HL-60 (cell line): ENCODE measurements at places on chromosomes 7 and 10.

DNA sequence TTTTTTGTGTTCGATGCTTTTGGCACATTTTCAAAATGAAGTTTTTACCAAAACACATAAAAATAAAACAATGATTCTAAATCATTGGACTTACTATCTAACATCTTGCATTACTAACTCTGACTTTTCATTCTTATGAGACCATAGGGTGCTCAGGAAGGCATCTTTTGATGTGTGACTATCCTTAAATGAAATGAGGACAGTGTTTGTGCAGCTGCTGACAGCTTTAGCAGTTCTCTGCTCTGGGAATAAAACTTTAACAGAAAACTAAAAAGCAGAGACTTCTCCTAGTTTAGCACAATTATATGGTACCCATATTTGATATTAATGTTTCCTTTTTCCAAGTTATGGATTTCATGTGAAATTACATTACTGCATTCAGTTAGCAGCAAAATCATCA lies 471.6 kb downstream of the ARL4A start:
- no peak for DNase-seq

GRCh38 chr10:119818889-119819270 lies 53.8 kb downstream of the MCMBP start:
- DNase-seq = no peak

DNA sequence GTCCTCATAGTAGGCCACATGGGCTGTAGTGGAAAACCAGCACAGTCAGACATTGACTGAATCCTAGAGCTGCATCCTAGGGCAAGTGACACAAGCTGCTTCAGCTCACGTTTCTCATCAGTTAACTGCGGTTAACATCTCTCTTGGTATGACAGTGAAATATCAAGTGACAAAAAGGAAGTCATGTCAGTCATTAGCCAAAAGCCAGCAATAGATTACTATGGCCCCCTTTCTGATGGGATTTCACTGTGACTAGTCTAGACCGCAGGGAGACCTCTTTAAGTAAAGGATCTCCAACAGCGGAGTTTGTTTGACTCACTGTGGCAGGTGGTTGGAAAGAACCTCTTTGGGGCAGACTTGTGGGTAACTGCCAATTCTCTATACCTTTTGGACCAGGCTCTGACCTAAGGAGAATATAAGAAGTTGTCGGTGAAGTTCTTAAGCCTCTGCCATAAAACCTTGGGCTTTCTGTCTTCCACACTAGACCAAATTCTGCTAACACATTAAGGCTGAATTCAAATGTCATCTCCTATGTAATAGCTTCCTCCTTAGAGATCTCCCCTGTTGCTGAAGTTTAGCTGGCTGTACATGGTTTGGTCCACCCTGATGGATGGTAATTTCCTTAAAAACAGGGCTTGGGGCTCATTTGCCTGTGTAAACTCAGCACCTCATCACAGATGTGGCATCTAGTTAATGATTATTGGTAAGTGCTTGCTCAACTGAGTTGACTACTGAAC lies 115.3 kb downstream of the SGMS1 start:
- no peak for DNase-seq

DNA sequence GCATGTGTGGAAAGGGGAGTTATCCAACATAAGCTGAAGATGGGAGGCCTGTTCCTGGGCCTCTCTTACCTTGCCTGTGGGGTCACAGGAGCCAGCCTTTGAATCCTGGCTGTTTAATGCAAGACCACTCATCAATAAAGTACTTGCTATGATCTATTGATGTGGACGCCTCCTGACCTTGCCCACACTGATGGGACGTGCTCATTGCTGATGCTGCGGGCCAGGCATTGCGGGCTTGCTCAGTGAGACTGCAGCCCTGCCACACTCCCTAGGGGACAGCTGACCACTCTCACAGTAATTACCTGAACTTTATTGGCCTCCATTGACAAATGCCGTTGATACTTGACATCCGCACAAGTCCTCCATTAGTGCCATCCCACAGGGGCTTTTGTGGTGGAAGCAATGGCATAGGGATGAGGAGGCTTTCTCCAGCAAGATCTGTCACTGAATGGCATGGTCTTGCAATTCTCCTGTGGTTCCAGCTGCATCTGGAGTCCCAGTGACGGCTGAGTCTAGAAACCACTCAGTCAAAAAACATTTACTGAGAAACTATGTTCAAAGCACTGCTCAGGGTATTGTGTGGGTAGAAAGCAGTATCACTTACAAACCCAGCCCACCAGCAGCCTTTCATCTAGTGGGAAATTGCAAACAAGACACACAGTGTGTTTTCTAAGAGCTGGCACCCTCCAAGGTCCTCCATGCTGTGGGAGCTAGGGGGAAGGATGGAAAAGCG lies 135.1 kb upstream of the YAE1 start:
- DNase-seq = no peak

DNA sequence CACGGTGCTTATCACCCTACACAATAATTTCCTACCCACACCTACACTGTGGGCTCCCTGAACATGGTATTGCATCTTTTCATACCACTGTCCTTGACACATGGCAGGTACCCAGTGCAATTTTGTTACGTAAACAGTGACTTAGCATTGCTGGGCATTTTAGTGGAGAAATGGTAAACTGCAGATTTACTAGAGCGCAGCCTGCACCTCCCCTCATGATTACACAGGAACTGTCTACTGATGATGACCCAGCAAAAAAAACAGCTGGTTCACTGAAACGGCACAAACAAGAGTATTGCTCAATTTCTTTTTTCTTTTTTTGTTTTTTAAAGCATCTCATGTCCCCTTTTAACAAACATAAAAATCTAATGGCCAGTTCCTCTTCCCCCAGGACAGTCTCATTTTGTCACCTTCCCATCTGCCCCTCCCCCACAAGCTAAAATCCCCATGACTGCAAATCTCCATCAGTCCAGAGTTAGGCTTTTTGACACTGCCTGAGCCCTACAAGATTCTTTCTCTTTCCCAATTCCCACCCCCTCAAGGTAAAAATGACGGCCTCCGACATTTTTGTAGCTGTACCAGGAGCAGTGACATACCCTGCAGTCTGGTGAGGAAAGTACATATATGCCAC lies 2.8 kb downstream of the ZNF746 start:
- peak; percentile 91 for DNase-seq

- no peak for DNase-seq
Observed at GRCh38 chr7:55594414-55594813, 22.1 kb upstream of the VOPP1 start.

DNA sequence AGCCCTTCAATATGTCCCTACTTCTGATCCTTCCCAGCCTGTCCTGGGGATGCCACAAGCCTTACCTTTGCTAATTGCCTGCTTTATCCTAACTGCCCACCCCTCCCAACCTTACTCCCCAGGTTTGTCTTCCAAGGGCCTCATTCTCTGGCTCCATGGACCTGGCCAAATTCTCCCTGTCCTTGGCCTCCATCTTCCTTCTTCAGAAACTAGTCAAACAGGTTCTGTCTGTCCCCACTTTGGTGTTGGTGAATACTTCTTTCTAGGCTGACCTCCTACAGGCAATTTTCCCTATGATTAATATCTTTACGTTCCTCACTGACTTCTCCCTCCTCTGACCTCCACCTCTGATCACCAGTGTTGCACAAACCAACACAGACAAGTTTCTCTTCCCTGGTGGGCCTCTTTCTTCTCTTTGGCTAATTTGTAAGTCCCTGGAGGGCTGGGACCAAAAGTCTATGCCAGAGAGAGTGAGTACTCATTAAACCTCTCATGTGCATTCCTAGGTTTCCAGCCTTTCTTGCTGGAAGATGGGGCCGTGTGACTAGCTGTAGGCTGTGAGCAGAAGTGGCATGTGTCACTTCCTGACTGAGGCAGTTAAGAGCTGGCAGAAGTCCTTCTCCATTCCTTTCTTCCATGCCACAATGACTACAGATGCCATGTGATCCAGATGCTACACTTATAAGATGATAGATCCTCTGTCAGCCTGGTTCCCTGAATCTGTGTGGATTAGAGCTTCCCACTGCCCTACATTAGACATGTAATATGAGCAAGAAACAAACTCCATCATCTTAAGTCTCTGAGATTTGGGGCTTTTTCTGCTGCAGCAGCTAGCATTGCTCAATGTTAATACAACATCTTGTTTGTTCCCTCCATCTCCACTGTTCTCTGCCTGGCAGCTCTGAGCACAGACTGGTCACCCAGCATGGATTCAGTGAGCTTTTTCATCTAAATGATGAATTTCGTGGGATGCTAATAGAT lies 382.7 kb downstream of the RPS24 start:
- no peak for DNase-seq

DNA sequence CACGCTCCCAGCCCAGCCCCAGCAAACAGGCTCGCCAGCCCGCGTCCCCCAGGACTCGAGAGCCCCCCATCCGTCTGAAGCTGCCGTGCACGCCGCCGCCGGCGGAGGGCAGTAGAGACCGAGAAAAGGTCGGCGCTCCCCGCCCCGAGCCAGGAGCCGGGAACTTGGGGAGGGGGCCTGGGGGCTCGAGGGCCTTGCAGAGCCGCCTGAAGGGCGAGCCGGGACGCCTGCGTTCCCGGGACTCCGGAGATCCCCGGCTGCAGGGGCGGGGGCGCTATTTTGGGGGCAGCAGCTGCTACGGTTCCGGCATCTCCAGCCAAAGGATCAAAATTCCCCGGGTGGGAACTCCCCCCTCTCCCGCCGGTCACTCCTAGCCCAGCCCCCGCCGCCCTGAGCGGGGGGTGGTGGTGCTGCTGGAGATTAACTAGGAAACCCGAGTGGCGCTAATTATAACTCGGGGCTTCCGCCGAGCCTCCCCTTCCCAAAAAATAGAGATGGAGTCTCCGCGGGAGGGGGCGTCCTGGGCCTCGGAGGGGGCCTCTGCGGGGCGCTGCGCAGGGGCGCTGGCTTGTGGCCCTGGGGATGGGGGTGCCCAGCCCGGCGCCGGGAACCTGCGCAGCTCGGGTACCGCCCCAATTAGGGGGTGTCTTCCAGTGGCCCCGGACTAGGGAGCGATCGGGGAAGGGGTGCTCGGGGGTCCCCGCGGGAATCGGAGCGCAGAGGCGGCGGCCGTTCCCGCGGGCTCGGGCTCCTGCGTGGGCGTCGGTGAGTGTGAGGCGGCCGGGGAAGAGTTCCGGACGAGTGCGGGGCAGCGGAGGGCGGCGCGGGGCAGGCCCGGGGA lies 608 bp downstream of the ACHE start:
- no peak for DNase-seq

DNA sequence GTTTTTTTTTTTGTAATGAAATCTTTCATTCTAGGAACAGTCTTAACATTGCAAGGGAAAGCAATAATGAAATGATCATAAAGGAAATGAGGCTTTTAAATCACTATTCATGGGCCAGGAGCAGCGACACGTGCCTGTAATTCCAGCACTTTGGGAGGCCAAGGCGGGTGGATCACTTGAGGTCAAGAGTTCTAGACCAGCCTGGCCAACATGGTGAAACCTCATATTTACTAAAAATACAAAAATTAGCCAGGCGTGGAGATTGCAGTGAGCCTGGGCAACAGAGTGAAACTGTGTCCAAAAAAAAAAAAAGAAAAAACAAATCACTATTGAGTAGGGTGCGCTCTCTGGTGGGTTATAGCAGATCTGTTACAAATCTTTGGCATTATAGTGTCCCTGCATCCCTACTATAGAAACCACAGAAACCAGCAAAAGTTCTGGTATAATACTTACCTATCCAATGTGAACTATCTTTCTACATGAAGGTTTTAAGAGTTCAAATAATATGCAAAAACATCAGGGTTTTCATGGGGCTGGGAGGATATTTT lies 72.1 kb downstream of the GLI3 start:
- DNase-seq = no peak

GRCh38 chr7:48088559-48089045 lies 463 bp upstream of the UPP1 start:
- peak; percentile 93 for DNase-seq

DNA sequence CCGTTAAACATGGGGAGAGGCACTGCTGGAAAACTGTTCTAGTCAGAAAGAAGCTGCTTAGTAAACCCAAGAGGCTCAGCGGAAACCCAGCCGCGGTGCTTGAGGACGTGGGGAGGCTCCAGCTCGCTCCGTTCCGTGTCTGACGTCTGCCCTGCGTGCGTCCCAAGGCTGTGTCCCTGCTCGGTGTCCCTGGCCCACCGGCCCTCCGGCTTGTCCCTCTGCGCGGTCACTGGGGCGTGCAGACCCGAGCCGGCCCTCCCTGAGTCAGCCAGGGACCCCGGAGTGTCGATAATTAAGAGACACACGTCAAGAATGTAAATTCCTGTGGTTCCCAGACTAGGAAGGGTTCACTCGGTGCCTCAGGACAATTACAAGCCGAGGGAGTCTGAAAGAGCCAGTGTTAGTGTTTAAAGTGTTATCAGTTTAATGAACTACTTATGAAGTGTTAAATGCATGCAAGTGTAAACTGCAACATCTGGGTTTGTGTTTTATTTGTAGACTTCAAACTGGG lies 98.9 kb downstream of the WDR11 start:
- no peak for DNase-seq

DNA sequence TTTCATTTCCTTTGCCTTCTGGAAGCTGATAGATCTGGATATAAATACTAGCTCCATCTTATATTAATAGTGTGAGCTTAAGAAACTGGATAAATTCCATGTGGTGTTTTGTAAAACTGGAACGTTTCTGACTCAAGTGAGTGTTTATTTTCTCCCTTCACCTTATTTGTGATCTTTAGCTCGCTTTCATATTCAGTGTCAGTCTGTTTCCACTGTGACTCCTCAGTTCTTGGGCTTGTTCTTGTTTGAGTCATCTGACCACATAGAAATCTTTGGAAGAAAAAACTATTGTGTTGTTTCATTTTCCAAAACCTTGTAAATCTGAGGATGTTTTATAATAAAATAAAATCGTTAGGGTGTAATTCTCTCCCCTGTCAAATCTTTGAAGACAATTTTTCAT lies 186.4 kb downstream of the POLR1F start:
- DNase-seq = no peak

- no peak for DNase-seq
Observed at GRCh38 chr10:4080225-4080805, 295.3 kb upstream of the KLF6 start.

DNA sequence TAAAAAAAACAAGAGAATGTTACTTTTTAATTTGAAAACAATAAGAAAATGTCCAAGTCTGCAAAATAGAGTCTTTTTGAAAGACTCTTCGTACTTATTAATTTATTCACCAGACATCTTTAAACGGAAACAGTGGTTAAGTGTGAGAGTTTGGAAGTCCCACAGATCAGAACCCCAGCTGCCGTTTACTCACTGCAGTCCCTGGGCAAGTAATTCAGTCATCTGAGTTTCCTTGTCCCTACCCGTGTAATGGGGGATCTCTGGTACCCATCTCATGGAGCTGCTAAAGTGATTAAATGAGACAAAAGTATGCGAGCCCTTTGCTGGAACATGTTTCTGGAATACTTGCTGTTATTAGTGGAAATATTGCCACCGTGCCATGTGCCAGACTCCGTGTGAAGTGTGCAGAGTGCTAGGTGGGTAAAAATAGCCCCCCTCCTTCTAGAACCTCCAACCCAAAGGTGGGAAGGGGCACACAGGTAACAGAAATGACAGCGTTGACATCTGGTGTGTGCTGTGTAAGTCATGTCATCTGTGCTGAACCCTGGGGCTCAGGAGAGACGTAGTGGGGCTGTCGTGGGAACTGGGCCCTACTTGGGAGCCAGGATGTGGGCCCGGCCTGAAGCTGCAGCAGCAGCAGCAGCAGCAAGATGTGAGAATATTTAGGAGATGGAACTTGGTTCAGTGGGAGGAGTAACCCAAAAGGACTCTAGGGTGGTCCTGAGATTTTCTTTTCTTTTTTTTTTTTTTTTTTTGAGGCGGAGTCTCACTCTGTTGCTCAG lies 140.5 kb downstream of the CUX1 start:
- DNase-seq = no peak

- no peak for DNase-seq
Observed at GRCh38 chr7:7938471-7938870, 30.1 kb upstream of the GLCCI1 start.
